Stimulated activated naive CD8-positive, alpha-beta T cell treated with anti-CD3 and anti-CD28 coated beads, Interleukin-15, Interleukin-2, amounts not matched to agents 100 U/mL and 50 U/mL, for 24 hours (primary cell): ENCODE measurements at places on chromosomes 6 and 20.

DNA sequence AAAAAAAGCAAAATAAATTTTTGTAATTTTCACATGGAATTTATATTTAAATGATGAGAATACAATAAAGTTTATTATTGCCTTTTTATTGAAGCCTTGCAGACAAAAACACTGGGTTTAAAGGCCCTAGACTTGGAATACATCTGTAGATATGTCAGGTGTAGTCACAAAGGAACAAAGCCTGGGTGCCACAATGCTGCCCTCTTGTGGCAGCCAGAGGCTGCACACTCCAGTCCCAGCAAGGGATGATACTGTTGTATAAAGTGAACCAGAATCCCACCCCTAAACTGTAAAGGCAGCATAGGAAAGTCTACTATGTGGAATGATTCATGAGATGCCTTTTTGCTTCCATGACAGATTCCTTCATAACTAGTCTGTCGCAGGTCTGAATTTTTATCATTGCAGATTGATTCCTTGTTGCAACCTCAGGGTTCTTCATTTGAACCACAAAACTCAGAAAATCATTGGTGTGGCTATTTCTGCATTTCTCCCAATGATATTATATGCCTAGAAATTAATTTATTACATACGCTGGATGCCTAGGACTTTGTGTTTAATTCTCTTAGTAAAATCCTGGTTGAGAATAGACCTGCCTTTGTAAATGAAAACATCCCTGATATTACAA is 37.0 kb downstream of the MAK start:
- peak; percentile 62 for DNase-seq

- DNase-seq, result no peak
These were observed 67.2 kb upstream of the PTGIS start for GRCh38 chr20:49635166-49635565.

GRCh38 chr6:163731215-163732013 is 316.9 kb downstream of the QKI start:
- no peak for DNase-seq

DNA sequence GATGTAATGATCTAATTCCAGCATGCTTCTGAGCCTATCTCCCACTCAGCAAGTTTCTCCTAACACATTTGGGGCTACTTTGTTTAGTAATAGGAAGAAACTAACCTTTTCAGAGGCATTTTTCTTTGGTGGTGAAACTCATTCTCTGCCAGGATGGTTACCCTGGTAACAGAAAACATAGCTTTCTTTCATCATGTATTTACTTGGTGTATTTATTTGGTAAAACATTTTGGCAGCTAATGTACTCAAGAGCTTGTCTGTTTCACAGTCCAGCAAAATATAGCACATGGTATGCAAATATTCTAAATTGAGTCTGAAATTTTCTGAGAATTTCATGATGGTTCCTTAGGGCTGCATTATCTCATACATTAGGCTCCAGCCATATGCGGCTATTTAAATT is 100.0 kb downstream of the SLC35B3 start:
- DNase-seq, result no peak

DNA sequence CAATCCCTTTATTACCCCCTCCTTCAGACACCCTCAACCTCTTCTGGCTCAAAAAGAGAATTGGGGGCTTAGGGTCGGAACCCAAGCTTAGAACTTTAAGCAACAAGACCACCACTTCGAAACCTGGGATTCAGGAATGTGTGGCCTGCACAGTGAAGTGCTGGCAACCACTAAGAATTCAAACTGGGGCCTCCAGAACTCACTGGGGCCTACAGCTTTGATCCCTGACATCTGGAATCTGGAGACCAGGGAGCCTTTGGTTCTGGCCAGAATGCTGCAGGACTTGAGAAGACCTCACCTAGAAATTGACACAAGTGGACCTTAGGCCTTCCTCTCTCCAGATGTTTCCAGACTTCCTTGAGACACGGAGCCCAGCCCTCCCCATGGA is 2.2 kb downstream of the TNF start:
- no peak for DNase-seq

GRCh38 chr6:129446272-129447197 is 263.4 kb downstream of the ARHGAP18 start:
- DNase-seq, result no peak

DNA sequence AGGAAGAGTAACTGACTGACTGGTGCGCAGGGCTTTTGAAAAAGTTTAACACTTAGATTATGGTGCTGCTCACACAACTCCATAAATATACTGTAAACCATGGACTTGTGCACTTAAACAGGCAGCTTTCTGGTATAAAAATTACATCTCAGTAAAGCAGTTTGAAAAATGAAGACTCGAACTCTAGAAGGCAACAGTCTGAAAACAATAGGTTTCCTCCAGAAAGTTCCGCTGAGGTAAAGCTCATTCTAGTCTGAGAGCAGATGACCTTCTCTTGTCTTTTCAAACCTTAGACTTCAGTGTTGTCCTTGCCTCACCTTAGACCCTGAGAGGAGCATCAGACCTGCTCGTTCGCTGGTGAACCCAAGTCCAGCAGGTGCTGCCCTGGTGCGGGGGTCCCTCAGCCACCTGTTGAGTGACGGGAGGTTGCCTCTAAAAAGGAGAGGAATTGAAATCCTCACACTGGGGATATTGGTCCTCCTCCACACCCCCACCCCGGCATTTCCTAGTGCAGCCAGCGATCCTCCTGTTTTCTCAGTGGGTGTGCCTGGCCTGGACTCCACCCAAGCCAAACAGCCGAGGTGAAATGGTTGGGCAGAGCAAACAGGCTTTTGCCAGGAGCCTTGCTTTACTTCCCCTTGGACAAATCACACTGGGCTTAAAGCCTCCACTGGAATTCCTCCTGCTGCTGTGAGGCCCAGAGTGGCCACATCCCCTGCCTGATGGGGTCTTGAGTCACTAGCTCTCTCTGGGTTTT is 14.7 kb upstream of the PYGB start:
- DNase-seq, result no peak

GRCh38 chr6:105771313-105771970 is 314.7 kb upstream of the PRDM1 start:
- DNase-seq, result no peak
